ENCODE measurements at places on chromosomes 16 and 17.

GRCh38 chr16:47460359-47460710 lies 528 bp downstream of the ITFG1 start:
- no peak for ATAC-seq

GRCh38 chr17:71809537-71809936 lies 311.3 kb upstream of the SOX9 start:
- no peak for ATAC-seq

GRCh38 chr17:8151120-8151640 lies 1.0 kb downstream of the PER1 start:
- ATAC-seq = peak; percentile 36

GRCh38 chr17:57604771-57605674 lies 140.1 kb downstream of the CCDC182 start:
- peak; percentile 75 for ATAC-seq
